ENCODE measurements at places on chromosomes 12 and 14. TPM values are rescaled to one million over a fixed set of nuclear protein-coding genes. Genes with fewer than 3 reads are reported as not detected.

DNA sequence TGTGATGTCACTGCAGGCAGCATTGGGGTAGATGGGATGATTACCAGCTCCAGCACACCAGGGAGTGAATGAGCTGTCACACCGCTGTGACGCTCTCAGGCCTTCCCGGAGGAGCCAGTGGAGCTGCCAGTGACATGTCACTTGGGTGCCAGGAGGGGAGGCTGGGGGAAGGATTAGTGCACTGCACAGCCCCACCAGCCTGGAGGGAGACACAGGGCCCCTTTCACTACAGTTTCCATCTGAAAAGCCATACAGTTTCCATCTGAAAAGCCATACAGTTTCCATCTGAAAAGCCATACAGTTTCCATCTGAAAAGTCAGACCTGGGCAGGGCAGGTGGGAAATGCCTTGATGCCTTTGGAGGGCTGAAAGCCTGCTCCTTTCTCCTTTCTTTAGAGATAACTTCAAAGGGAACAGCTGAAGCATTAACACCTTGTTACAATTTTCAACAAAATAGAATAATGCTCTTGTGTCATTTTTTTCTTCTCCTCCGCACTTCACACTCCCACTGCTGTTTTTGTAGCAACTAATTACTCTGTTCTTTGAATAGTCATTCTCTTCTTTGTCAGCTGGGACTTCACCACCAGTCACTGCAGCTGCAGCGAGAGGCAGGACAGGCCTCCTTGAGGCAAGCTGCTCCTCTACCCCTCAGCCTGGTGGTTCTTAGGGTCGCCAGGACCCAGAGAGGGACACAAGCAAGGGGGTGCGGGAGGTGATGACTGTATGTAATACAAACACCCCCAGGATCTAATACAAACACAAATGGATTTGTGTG, 256.9 kb upstream of the RGS6 start:
- DNase-seq: no peak

- no peak for DNase-seq
These were observed 133.8 kb downstream of the BCAT1 start for GRCh38 chr12:24815114-24815423.

Gene RTL1
- under 0.01 TPM for total RNA-seq

- no peak for DNase-seq
These were observed 382.2 kb downstream of the GRIN2B start for GRCh38 chr12:13599176-13599575.

DNA sequence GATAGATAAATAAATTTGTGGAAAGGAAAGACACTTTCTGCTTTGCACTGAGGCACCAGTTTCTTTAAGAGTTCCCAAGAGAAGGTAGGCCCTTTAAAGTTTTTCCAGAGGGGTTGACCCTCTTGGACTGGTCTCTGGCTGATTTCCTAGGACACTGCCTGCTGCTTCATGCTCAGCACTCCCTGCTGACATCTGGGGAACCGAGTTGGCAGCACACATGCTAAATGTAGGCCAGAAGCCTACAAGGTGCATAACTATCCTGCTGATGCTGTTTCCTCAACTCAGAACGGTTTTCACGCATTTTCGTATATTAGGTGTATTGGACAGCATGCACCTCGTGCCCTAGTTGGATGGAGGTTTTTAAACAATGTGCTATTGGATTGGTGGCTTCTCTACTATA, 887.2 kb upstream of the SEL1L start:
- peak; percentile 3 for DNase-seq

- DNase-seq: no peak
These were observed 273.1 kb downstream of the CCDC91 start for GRCh38 chr12:28463396-28463795.

Gene CEBPE
- total RNA-seq: not detected

- no peak for DNase-seq
These were observed 28.8 kb downstream of the HOXC4 start for GRCh38 chr12:54082397-54082892.

GRCh38 chr12:65818454-65819382, 5.6 kb upstream of the HMGA2 start:
- DNase-seq: no peak

- no peak for DNase-seq
These were observed 126.5 kb upstream of the MYL2 start for GRCh38 chr12:111046896-111047295.

DNA sequence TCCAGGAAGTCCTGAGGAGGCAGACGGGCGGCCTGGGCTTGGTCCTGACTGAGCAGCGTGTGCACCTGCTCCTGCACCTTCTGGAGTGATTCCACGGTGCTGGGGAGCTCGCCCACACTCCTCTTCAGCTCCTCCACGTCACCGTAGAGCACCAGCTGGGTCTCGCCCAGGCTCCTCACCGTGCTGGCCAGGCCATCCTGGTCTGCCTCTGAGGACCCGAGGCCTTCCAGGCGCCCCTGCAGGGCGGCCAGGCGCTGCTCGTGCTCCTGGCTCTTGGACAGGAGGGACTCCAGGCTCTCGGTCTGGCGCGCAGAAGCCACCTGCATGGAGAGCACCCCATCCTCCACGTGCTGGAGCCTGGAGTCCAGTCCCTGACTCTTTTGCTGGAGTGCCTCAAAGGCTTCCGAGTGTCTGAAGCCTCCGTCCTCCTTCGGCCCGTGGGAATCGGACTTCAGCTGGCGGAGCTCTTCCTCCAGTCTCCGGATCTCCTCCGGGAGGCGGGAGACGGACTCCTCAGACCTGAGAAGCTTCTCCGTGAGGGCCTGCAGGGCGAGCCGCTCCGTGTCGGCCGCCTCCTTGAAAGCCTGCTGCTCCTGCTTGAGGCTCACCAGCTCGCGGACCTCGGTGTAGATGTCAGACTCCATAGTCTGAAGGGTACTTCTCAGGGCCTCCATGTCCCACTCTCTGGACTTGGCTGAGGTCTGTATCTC, 8.4 kb downstream of the CKAP4 start:
- DNase-seq: peak; percentile 31

Gene C12orf50
- 0.36 TPM for total RNA-seq

Gene INHBE
- total RNA-seq: not detected

DNA sequence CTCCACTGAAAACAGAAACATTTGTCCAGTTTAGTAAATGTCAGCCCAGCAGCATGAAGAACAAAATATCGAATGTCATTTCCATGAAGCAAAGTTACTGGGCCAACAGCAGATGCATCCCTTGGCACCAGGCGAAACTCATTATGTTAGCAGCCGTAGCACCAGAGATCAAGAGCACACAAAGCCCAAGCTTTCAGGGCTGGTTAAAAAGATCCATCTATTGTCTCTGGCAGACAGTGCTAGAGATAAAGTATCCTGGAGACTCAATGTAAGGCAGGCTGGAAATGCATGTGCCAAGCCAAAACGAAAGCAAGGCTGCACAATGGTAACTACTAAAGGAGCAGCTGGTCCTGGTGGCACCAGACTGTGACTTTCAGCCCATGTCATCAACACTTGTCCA, 120.3 kb upstream of the PLEKHG7 start:
- peak; percentile 80 for DNase-seq

Data from cerebellum (tissue), 4 donors.